ENCODE measurements at places on chromosomes 12 and 14.

DNA sequence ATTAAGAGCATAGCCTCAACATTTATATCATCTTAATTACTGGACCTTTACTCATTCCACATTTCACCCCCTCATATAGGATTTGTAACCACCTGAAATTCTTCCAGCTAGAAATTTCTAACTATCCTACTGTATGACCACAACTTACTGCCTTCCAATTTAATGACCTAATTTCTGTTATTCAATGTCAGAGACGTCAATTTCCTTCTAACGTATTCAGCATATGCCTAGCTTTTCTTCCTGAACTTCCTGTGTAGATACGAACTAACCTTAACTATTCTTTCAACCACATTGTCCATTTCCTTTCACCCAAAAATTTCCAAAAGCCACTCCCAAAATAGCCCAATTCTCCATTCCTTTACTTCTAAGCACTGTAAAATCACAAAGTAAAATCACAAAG lies 108.0 kb downstream of the EEA1 start:
- no peak for DNase-seq

DNA sequence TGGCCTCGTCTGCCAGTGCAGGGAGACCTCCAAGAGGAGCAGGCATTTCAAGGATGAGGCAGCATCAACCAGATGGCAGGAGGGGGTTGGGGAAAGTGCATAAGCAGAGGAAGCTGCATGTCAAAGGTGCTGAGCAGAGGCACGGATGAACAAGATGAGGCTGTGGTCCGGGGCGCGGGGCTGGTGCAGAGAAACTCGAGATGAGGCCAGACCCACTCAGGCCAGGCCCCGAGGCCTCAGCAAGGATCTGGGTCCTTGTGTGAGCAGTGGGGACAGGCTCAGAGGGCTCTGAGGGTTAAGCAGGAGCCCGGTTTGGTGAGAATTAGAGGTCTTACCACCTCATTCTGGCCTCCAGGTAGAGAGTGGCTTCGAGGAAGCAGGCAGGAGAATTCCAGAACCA lies 98.8 kb downstream of the DICER1 start:
- no peak for DNase-seq

GRCh38 chr12:76702946-76703345 lies 61.0 kb upstream of the ZDHHC17 start:
- no peak for DNase-seq

GRCh38 chr14:61322011-61322798 lies 826 bp downstream of the PRKCH start:
- no peak for DNase-seq

GRCh38 chr14:62645649-62646048 lies 399.6 kb downstream of the KCNH5 start:
- no peak for DNase-seq

- no peak for DNase-seq
Observed at GRCh38 chr12:55188974-55189556, 31.8 kb upstream of the OR10A7 start.

- DNase-seq = no peak
Observed at GRCh38 chr12:80830533-80831088, 107.1 kb downstream of the LIN7A start.

DNA sequence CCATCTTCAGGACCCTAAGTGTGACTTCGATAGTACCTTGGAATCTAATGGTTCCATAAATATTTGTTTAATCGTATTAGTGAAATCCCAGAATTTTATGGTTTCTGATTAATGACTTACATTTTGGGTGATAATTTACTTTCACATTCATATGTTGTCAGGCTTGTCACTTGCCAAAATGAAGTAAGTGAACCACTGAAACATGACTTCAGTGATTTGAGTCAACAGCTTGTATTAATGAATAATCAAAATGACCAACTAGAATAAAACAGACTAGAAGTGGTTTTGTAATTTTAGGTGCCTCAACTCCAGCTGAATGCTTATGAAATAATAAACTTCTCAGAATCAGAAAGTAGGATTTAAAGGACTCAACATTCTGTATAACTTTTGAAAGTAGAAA lies 517.1 kb downstream of the PRKD1 start:
- DNase-seq = no peak

Measured in H54 (cell line).